ENCODE measurements at places on chromosomes 3 and 15. TPM values are rescaled to one million over a fixed set of nuclear protein-coding genes. Genes with fewer than 3 reads are reported as not detected.

DNA sequence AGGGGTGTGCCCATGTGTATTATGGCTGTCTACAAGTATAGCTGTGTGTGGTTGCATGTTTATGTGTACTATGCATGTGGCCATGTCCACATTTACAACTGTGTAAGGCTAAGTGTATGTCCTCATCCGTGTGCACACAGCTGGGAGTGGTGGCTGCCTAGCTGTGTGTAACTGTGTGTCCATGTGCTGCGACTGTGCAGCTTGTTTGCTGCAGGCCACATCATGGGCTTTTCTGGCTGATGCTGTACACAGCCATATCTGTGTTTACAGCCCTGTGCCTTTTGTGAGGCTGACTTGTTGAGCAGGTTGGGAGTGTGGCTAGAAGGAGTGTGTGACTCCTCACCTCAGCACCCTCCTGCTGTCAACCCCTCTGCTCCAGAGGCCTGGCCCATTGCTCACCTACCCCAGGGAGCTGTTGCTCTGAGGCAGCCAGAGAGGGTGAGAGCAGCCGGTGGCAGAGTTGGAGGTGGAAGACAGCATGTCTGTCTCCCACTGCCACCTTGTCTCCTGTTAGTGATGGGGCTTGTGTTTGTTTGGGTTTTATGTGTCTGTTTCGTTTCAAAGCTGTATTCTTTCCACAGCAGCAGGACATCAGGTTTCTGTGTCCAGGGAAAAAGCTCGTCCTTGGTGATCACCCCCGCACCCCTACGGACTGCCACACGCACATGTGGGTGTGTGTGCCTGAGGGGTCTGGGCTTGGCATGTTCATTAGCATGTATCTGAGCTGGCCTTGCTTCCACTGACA is 1.4 kb upstream of the GRM2 start:
- no peak for DNase-seq

DNA sequence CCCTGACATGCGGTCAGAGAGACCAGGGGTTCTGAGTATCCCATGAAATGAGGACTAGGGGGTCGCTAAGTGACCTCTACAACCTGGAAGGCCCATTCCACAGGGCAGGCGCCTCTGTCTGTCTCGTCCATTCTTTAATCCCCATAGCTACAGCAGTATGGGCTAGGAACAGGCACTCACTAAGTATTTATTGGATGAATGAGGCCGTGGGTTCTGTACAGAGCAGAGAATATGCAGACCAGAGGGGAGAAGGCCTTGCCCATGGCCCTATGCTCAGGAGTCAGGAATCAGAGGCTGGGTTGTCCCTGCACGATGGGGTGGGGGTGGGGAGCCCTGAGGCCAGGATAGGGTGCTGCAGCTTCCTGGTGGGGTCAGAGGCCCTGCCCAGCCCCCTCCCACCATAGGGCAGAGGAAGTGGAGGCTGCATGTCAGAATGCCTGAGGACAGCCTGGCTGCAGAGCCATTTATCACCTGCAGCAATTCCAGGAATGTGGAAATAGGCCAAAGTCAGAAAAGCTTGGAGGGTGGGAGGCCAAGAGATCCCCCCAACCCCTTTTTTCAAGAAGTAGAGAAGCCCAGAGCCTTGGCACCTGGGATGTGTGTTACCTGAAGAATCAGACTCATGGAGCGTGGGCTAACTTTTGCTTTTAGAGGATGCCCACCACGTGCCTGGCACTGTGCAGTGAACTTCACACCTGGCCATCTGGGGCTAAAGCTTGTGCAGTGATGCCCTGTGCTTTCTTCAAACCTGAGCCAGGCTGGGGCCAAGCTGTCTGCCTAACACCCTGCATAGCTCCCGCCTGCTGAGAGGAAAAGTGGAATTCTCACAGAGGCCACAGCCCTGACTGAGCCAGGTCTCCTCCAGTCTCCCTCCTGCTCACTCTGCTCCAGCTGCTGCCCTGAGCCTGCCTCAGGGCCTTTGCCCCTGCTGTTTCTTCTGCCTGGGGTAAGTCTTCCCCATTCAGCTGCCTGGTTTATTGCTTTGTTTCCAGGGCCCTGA is 109.4 kb downstream of the WNT7A start:
- no peak for DNase-seq

GRCh38 chr3:1515882-1516281 is 423.1 kb downstream of the CNTN6 start:
- DNase-seq, result peak; percentile 20

- peak; percentile 87 for DNase-seq
Measured at GRCh38 chr3:11591391-11592282, 52.1 kb downstream of the VGLL4 start.

DNA sequence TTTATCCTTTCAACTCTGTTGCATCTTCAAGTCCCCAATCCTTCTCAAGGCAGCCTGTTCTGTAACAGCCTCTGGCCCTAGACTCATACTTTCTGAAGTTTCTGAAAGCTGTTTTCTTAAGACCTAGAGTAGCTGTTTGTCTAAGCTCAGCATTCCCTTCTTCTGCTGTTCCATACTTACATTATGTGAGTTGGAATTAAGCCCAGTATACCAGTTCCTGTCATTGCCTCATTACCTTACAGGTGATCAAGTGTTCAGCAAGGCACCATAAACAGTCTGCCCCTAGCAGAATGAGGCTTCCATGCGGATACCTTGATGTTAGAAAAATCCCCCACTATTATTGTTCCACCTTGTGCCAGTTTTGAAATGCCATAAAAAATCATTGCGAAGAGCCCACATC is 180.6 kb downstream of the PLCL2 start:
- DNase-seq, result no peak

DNA sequence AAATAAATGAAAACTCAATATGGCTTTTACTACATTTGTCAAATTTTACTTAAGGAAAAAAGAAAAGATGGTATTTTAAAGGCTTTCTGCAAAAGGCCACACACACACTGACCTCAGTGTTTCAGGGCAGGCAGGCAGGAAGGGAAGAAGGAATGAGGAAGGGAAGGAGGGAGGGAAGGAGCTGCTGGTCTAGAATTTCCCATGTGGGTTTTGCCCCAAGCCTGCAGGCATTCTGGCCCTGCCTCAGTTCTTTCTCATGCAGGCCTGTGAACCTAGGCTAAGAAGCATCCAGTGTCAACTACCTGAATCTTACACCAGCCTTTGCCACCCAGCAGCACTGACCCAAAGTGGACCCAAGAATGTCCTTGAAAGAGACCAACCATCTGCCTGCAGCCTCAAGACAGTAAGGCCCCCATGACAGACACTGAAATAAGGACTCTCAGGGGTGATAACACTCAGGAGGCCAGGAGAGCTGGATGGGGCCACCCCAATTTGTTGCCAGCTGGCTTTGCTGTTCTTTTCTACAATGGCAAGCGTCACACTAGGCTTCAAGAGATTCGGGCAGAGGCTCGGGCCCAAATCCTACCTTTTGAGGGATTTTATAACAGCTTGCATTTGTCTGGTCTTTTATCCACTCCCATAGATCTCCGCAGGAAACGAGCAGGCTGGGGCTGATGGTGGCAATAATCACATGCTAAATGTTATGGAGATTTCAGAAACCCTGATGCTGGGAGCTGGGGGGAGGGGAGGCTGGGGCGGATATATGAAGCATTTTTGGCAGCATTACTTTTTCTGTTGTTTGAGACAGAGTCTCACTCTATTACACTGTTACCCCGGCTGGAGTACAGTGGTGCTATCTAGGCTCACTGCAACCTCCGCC is 51.4 kb downstream of the XXYLT1 start:
- peak; percentile 78 for DNase-seq

DNA sequence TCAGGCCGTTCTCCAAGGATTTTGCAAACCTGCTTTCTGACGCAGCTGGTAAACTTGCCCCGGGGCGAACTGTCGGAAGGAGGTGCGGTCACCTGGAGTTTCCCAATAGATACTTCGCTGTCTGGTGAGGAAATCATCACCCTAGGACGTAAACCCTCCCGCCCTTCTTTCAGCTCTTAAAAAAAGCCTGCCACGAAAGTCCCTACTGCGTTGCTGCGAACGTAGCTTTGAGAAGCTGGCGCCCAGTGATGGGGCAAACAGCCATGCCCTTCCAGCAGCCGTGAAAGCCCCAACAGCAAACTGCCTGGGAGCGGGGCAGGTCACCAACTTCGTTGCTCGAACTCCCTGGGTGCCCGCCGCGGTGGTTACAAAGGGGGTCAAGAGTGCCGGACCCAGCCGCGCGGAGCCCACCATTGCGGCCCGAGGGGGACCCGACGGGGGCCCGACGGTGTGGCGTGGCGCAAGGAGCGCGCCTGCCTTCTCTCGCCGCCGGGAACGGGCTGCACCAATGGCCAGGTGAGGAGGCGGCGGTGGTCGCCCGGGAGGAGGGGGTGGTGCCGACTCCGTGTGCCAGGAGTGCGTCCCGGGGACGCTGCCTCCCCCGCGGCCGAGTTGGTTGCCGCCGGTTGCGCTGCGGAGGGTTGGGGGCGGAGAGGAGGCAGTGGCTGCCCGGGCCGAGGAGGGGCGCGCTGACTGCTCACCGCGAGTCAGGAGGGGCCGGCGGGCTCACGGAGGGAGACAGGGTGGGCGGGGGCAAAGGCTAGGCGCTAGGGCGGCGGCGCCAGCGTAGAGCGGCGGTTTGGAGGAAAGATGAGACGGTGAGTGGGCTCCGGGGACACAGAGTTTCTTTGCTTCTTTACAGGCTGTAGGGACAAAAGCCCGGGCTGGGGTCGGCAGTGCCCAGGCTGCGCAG is at the start of gene PHLDB2:
Gene PHLDB2 (plus strand): TSS at position 205 of the 913 bp plus-strand sequence. CDS start 24,813 bp downstream, outside the sequence.
- peak; percentile 72 for DNase-seq

DNA sequence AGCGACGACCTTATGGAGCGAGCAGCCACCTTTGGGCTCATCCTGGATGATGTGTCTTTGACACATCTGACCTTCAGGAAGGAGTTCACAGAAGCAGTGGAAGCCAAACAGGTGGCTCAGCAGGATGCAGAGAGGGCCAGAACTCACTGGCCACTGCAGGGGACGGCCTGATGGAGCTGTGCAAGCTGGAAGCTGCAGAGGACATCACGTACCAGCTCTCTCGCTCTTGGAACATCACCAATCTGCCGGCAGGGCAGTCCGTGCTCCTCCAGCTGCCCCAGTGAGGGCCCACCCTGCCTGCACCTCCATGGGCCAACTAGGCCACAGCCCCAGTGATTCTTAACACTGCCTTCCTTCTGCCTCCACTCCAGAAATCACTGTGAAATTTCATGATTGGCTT is 10.4 kb downstream of the NR1I2 start:
- no peak for DNase-seq

GRCh38 chr3:129606636-129607390 is at the start of gene PLXND1:
Gene PLXND1, minus strand, starts transcription at chr3:129606676. Its CDS starts 37 bp downstream, at chr3:129606639.
- no peak for DNase-seq

DNA sequence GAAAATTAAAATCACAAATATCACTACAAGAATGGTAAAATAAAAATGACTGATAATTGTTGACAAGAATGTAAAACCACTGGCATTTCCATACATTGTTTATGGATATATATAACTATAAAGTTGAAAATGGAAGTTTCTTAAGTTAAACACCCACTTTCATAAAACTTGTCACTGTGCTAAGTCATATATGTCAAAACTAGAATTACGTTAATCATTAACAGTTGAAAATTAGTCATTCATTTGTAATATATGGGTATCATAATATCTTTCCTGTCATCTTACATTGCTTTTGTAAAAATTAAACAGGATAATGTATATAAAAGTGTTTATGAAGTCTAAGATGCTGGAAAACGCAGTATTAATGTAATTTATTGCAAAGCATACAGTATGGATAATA is 1398.6 kb upstream of the ALCAM start:
- DNase-seq, result no peak

GRCh38 chr3:125332504-125332903 is 42.6 kb downstream of the ZNF148 start:
- no peak for DNase-seq

DNA sequence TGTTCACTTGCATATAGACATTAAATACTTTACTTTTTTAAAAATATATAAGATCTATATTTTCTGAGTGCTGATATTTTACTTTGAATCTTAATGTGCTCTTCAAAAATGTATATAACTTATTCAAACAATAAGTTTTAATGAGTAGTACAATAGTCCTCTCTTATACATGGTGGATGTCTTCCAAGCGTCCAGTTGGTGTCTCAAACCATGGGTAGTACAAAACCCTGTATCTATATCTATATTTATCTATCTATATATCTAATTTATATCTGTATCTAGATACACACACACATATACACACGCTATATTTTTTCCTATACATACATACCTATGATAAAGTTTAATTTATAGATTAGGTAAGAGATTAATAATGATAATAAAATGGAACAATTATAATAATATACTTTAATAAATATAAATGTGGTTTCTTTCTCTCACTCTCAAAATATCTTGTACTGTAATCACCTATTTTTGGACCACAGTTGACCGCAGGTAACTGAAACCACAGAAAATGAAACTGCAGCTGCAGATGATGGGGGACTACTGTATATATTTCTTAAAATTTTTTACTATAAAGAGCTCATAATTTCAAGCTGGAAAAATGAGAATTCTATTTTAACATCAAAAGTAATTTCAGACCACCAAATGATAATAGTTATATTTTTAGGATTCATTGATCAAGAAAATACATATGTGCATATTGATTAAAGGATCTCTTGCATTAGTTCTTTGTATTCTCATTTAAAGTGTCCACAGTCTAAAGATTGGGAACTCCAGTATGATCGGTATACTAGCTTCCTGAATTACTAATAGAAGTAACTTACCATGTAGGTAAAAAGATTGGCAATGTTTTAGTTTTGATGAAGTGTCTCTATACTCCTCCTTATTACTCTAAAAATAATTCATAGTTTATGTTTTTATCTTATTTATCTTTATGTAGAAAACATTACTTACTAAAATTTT is 215.1 kb upstream of the MLF1 start:
- no peak for DNase-seq

GRCh38 chr15:79595306-79595705 is 163.2 kb downstream of the MINAR1 start:
- no peak for DNase-seq

- no peak for DNase-seq
Measured at GRCh38 chr3:50162034-50162883, 7.1 kb downstream of the SEMA3F start.

GRCh38 chr3:183515968-183516851 is 39.3 kb downstream of the KLHL6 start:
- no peak for DNase-seq

GRCh38 chr3:5462086-5462485 is 274.6 kb downstream of the EDEM1 start:
- no peak for DNase-seq

- no peak for DNase-seq
Measured at GRCh38 chr3:10338591-10339353, 17.9 kb upstream of the SEC13 start.

DNA sequence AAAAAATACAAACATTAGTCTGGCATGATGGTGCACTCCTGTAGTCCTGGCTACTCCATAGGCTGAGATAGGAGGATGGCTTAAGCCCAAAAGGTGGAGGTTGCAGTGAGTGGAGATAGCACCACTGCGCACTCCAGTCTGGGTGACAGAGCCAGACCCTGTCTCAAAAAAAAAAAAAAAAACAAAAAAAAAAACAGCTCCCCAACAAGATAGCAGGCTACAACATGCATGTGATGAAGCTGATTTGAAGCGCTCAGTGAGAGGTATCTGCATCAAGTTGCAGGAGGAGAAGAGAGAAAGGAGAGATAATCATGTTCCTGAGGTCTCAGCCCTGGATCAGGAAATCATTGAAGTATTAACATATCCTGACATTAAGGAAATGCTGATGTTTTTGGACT is 608 bp upstream of the PPCDC start:
- DNase-seq, result no peak

The THUMPD3 gene
- 20.6 TPM for polyA plus RNA-seq

The C3orf85 gene
- polyA plus RNA-seq, result not detected

The SAXO2 gene
- 3.0 TPM for polyA plus RNA-seq

The SERPINI2 gene
- polyA plus RNA-seq, result not detected

The ACSBG1 gene
- polyA plus RNA-seq, result 34.7 TPM

Measured in brain (organoid and tissue), 16 donors.